Left lung (tissue), 14 donors: ENCODE measurements at places on chromosomes 3 and 15. TPM values are rescaled to one million over a fixed set of nuclear protein-coding genes. Genes with fewer than 3 reads are reported as not detected.
A peak's percentile ranks its signal among the peaks of the same experiment; 100 is the strongest.

GRCh38 chr3:181859518-181859917, 147.8 kb downstream of the SOX2 start:
- H3K27ac ChIP-seq: no peak overlapping the region
- no peaks in the 10 kb centered on the region for H3K27me3 ChIP-seq
- no peaks in the 10 kb centered on the region for H3K36me3 ChIP-seq
- no peak for DNase-seq

GRCh38 chr3:97613139-97613538, 151.4 kb upstream of the ARL6 start:
- H3K27ac ChIP-seq: no peak overlapping the region
- no peaks in the 10 kb centered on the region for H3K27me3 ChIP-seq
- no peak overlapping the region for H3K4me3 ChIP-seq
- no peaks in the 10 kb centered on the region for H3K4me1 ChIP-seq
- DNase-seq: no peak

DNA sequence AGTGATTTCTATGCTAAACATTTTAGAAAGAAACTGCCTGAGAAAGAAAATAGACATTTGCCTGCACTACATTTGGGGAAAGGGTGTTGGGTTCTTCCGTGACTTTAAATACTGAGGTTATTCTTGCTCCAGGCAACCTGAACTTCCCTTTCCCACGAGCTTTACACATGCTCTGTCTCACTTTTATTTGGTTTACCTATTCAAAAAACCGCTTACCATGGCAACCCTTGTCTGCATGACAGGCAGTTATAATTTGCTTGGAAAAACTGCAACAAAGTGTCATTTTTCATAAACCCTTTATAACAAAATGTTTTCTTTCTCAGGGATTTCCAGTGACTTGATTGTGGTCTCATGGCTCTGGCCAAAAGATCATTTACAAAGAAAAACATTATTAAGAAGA, 416.3 kb upstream of the MEIS2 start:
- no peak overlapping the region for H3K27ac ChIP-seq
- no peaks in the 10 kb centered on the region for H3K27me3 ChIP-seq
- H3K4me1 ChIP-seq: no peaks in the 10 kb centered on the region
- no peaks in the 10 kb centered on the region for H3K36me3 ChIP-seq

GRCh38 chr15:76345880-76346668, 9.5 kb downstream of the ISL2 start:
- peaks cover 82% of the 10 kb centered on the region for H3K27me3 ChIP-seq
- no peak for DNase-seq
- peak overlapping the region; percentile 32 for H3K4me3 ChIP-seq
- H3K36me3 ChIP-seq: no peaks in the 10 kb centered on the region

DNA sequence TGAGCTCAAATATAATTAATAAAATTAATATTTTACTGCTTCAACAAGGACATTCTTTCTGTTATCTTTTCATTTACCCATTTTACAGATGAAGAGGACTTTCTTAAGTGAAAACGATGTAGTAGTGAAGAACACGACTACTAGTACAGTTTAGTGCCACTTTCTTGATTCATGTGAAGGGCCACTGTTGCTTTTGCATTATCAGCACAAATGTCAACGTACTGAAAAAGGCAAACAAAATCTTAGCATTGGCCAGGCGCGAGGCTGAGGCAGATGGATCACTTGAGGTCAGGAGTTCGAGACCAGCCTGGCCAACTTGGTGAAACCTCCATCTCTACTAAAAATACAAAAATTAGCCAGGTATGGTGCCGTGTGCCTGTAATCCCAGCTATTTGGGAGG, 9.5 kb downstream of the PPP1R14D start:
- no peaks in the 10 kb centered on the region for H3K36me3 ChIP-seq
- no peaks in the 10 kb centered on the region for H3K27me3 ChIP-seq
- H3K4me3 ChIP-seq: no peak overlapping the region
- no peak overlapping the region for H3K27ac ChIP-seq
- no peak for DNase-seq

DNA sequence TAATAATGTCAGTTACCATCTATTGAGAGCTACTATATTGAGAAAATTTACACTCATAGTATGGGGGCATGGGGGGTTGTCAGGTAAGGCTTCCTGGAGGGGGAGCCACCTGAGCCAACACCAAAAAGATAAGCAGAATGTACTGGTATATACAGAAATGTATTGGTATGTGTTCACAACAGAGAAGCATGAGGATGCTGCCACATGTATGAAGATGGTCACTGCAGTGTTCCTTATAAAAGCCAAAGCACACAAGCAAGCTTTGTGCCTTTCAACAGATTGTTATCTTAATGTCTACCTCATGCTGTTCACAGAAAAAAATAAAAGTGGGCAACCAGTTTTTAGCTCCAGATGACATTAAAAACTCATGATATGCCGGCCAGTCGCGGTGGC, 149.0 kb downstream of the MAGI1 start:
- H3K27me3 ChIP-seq: no peaks in the 10 kb centered on the region
- no peak overlapping the region for H3K4me3 ChIP-seq
- no peaks in the 10 kb centered on the region for H3K36me3 ChIP-seq
- DNase-seq: no peak

DNA sequence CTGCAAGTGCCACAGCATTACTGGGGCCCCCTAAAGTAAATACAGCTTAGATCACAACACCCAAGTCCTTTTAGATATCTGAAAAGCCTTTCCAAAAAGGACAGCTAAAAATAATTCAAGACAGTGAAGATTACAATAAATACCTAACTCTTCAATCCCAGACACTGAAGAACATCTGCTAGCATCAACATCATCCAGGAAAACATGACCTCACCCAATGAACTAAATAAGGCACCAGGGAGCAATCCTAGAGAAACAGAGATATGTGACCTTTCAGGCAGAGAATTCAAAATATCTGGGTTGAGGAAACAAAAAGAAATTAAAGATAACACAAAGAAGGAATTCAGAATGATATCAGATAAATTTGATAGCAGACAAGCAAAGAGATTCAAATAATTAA, 71.7 kb upstream of the TTC14 start:
- DNase-seq: no peak
- H3K4me3 ChIP-seq: no peak overlapping the region
- H3K36me3 ChIP-seq: no peaks in the 10 kb centered on the region
- no peaks in the 10 kb centered on the region for H3K4me1 ChIP-seq
- H3K27me3 ChIP-seq: no peaks in the 10 kb centered on the region

DNA sequence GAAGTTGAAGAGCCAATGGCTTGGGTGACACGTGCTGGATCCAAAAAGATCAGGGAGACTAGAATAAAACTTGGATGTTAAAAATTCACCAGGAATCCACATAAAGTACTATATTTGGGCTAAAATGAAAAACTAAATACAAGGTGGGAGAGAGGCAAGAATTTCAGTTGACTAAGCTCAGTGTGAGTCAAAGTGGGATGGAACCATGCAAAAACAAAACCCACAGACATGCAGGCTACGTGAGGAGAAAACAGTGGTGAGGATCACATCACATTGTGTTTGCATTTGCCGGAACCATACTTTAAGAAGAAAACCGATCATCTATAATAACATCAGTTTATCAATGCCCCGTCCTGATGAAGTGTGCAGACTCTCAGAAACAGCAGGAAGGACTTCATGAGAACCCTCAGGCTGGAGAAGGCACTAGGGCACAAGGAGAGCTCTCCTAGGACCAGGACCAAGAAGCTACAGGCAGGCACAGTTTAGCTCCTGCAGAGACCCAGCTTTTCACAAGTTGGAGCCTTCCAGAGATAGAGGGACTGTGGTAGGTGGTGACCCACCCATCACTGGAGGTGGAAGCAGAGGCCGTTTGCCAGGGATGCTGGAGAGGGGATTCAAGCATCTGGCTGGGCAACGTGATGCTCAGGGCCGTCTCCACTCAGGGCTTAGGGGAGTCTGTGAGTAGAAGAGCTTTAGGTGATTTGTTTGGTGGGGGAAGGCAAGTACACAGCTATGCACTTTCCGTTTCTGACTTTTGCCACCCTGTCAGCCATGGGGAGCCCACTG, 29.0 kb upstream of the NR2E3 start:
- no peak overlapping the region for H3K27ac ChIP-seq
- no peak overlapping the region for H3K4me3 ChIP-seq
- no peaks in the 10 kb centered on the region for H3K27me3 ChIP-seq
- H3K4me1 ChIP-seq: peaks cover 3% of the 10 kb centered on the region
- H3K36me3 ChIP-seq: no peaks in the 10 kb centered on the region

SATB1 gene
- 50.7 TPM for polyA plus RNA-seq

ULK3 gene
- 32.3 TPM for polyA plus RNA-seq

GP5 gene
- 0.71 TPM for polyA plus RNA-seq
